NCI-H524 treated with DMSO at 0.1 percent for 48 hours (cell line): ENCODE measurements at places on chromosomes 7 and 10.

DNA sequence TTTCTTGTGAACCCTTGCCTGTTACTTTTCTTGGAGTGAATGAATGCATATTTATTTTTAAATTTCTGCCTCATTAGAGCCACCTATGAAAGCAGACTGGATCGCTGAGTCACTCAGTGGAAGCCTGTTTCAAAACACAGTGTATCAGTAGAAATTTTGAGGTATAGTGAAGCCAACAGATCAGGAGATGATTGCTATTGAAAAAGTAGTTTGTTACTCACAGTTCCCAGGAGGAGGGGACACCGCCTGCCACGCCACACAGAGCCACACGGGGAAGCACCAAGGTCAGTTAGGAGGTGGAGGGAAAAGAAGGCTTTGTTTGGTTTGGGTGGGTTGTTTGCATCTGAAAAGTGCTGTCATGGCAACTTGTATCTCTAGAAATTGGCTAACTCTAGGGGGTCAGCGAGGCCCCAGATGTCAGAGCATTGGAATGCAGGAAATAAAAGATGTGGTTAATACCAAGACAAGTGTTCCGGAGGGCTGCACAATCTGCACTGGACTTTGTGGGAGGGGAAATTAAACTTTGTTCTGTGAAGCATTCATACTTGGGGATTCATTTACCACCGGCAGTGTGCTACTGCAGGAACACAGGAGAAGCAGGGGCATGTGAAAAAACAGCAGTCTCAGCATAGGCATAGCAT lies 106.4 kb upstream of the SDK1 start:
- DNase-seq, result no peak

- no peak for DNase-seq
Observed at GRCh38 chr10:79155301-79156081, 86.7 kb downstream of the ZMIZ1 start.

DNA sequence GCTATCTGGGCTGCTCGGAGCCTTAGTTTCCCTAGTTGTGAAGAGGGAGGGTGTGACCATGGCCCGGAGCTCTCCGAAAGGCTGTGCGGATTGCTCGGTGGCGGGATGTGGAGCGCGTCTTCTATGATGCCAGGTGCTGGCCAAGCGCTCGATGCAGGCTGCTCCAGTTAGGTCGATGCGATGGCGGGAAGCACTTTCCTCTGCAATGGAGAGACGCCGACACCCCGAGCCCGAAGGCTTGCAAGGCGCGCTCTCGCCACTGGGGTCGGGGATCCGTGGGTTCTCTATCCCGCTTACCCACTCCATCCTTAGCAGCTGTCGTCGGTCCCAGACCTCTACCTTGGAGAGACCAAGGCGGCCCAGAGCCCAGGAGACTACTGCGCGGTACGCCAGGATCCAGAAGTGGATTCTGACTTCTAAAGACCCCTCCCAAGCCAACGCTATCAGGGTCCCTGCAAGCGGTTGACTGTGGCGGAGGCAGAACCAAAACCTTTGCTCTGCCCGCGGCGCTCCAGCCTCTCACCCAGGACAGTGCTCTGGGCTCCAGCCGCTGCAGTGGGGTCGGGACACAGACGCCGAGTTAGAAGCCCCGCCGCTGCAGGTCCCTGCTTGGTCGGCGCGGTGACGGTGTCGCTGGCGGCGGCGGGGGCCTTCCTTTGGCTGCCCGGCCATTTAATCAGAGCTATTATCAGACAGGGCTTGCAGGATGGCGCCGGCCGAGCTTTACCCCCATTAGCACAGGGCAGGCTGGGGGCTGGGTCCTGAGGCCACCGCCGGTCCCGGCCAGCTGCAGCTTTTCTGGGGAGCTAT lies 7.8 kb upstream of the TBX20 start:
- DNase-seq, result no peak

DNA sequence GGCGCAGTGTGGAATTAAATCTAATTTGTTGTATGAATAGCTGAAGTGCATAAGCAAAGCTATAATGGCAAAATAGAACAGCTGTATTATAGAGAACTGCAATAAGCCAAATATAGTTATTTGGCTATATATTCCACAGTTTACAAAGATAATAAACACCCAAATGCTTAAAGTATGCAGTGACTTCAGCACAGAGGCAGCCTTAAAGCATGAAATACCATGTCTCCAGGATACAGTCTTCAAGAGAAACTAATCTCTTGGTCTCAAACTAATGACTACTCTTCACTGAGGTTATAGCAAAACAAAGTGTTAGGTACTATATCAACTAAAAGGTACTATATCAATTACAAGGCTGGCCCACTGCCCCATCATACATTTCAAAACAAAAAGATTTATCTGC lies 48.0 kb downstream of the NT5C2 start:
- DNase-seq, result no peak

- DNase-seq, result no peak
Observed at GRCh38 chr7:116968631-116969030, 15.3 kb downstream of the ST7 start.

- DNase-seq, result no peak
Observed at GRCh38 chr10:12208460-12208859, 12.5 kb downstream of the CDC123 start.

DNA sequence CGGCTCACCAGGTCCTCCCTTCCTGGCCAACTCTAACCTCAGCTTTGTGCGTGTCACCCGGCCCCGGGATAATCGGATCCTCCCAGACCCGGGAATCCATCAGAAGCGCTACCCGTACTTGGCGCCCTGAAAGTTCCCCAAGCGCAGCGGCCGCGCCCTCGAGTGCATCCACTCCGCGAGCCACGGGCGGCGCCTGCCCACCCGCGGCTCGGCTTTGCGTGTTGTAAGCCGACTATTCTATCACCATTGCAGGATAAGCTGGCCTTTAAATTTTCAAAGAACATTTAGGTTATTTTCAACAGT lies 35.7 kb upstream of the EBLN1 start:
- DNase-seq, result no peak

GRCh38 chr7:37376386-37376785 lies 72.3 kb downstream of the ELMO1 start:
- no peak for DNase-seq

DNA sequence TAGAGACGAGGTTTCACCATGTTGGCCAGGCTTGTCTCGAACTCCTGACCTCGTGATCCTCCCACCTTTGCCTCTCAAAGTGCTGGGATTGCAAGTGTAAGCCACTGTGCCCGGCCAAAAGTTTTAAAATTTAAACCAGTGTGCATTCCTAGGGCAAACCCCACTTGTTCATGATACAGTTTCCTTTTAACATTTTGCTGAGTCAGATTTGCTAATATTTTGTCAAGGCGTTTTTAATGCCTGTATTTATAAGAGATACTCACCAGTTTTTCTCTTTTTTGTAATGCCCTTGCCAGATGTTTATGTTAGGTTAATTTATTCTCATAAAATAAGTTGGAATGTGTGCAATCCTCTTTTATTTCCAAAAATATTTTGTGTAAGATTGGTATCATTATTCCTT lies 927.4 kb downstream of the DNAJB9 start:
- no peak for DNase-seq

DNA sequence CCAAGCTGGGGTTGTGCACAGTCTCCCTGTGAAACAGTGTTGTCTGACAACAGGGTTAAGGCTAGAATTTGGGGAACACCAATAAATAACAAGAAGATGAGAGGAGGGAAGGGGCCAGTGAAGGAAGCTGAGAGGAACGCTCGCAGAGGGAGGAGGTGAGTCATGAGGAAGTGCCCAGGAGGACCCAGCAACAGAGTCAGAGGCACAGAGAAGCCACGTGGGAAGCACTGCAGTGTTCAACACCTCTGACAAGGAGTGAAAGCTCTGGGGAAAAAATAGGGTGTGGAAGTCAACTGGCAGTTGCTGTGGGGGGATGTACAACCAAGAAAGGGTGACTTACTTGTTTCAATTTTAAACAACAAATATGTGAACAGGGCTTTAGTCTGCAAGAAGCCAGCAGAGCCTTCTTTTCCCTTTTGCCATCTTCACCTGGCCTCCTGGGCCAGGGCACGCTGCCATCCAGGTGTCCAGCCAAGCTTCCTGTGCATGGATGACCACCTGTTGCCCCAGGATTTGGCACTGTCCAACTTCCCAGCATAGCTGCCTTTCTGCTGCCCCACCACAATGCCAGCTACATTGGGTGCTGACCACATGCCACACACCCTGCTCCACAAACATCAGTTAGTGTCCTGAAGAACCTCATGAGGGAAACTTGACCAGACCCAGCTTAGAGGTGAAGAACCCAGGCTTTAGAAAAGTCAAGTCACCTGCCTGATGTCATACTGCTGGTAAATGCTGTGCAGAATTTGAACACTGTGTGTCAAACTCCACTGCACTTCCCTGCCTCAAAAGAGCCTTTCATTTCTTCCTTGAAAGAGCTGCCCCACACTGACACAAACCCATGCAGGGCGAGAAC lies 69.6 kb downstream of the ATXN7L1 start:
- no peak for DNase-seq

- DNase-seq, result no peak
Observed at GRCh38 chr10:77334501-77334900, 303.1 kb downstream of the KCNMA1 start.

GRCh38 chr10:96850825-96851224 lies 18.7 kb downstream of the LCOR start:
- no peak for DNase-seq

DNA sequence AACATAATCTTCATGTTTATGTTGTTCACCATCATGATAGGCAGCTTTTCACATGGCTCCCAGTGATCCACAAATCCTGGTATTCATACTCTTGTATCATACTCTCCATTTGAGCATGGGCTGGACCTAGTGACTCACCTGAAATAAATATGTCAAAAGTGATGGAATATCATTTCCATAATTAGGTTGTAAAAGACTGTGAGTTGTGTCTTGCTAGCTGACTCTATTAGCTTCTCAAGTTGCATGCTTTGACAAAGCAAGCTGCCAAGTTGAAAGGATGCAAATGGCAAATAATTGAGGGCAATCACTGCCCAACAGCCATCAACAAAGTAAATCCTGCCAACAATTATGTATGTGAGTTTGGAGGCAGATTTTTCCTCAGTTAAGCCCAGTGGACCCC lies 300.4 kb downstream of the AHR start:
- DNase-seq, result no peak

GRCh38 chr10:43013065-43013464 lies 63.8 kb upstream of the RET start:
- no peak for DNase-seq

- no peak for DNase-seq
Observed at GRCh38 chr7:51123322-51124019, 193.1 kb downstream of the COBL start.

DNA sequence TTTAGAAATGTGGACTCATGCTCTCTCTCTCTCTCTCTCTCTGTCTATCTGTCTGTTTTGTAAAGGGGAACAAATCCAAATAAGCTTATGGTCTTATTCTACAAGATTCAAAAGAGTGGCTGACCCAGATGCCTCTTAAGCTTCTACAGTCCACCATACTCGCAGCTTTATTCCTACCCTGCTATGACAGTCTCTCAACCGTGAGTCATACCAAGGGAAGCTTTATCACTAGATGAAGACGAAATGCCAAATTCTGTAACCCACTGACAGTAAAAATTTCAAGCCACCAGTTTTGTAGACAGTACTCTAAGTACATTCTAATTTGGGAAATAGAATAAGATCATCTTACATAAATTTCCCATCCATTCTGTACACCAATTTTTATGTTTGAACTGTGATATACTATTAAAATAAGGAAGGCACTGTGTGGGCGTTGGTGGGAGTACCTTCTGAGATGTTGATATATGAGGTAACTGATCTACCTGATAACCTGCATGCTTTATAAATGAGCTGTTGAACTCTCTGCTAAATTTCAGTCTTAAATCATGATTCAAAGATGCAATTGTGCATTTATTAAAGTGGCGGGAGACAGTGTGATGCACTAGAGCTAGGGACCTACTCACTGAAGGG lies 153.2 kb downstream of the KLF6 start:
- DNase-seq, result no peak

GRCh38 chr10:89392974-89393373 lies 551 bp downstream of the IFIT1 start:
- no peak for DNase-seq

GRCh38 chr10:48890888-48891850 lies 48.5 kb downstream of the LRRC18 start:
- no peak for DNase-seq

- DNase-seq, result no peak
Observed at GRCh38 chr10:48497780-48498770, 106.8 kb downstream of the ARHGAP22 start.

GRCh38 chr10:98411768-98412167 lies 3.2 kb downstream of the PYROXD2 start:
- DNase-seq, result no peak

- DNase-seq, result no peak
Observed at GRCh38 chr7:78279032-78279431, 480.5 kb downstream of the PHTF2 start.

GRCh38 chr7:139731802-139732470 lies 45.9 kb downstream of the HIPK2 start:
- no peak for DNase-seq

- no peak for DNase-seq
Observed at GRCh38 chr7:22447762-22448161, 52.2 kb downstream of the STEAP1B start.

- DNase-seq, result no peak
Observed at GRCh38 chr10:52312942-52313255, 1.2 kb upstream of the DKK1 start.
